Astrocyte of the spinal cord (primary cell): ENCODE measurements at places on chromosomes 11 and 22.

DNA sequence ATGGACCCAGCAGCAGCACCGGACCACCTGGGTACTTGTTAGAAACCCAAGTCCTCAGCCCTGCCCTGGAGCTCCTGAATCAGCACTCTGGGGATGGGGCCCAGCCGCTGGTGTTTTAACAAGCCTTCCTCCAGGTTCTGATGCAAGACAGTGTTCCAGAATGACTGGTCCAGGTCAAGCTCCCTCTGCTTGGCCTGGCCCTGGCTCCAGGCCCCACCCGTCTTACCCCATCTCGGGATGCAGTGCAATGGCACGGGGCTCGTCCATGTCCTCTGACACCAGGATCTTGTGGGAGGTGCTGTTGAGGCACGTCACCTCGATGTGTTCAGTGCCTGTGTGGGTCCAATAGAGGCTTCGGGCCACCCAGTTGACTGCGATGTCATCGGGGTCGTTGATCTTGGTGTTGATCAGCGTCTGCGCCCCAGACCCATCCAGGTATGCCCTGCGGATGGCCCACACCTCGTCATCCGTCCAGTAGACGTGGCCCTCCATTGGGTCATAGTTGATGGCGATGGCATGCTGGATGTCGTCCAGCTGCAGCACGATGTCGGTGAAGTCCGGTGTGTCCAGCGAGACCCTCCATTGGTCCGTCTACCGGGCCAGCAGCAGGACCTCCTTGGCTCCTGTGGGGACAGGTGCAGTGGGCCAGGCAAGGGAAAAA, 140.3 kb downstream of the CRYBB2 start:
- DNase-seq, result no peak

DNA sequence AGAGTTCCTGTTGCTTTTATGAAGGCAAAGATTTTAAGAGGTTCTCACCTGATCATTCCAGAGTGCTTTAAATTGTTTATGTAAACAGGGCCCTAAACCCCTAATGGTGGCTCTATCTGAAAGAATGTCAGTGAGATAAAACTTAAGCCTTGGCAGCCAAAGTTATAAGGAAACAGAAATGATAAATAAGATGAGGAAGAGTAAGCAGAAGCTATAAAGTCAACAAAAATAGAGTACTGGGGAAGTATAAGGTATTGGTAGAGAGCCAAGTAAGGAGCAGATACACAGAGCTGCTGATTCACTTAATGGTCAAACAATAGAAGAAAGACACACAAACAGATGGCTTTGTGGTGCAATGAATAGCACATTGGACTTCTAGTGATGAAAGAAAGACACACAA, 37.9 kb downstream of the TMPRSS5 start:
- no peak for DNase-seq

- no peak for DNase-seq
These were observed 10.4 kb downstream of the MLC1 start for GRCh38 chr22:50074551-50075530.

- DNase-seq, result peak; percentile 72
These were observed 16.6 kb downstream of the CAPRIN1 start for GRCh38 chr11:34068111-34068510.

GRCh38 chr11:130469181-130469580, 20.7 kb downstream of the ADAMTS15 start:
- no peak for DNase-seq

- no peak for DNase-seq
These were observed 138.0 kb upstream of the POU2AF2 start for GRCh38 chr11:111107501-111107900.

GRCh38 chr11:23959462-23959861, 537.4 kb upstream of the LUZP2 start:
- DNase-seq, result peak; percentile 39
